ENCODE measurements at places on chromosomes 1 and 21.

DNA sequence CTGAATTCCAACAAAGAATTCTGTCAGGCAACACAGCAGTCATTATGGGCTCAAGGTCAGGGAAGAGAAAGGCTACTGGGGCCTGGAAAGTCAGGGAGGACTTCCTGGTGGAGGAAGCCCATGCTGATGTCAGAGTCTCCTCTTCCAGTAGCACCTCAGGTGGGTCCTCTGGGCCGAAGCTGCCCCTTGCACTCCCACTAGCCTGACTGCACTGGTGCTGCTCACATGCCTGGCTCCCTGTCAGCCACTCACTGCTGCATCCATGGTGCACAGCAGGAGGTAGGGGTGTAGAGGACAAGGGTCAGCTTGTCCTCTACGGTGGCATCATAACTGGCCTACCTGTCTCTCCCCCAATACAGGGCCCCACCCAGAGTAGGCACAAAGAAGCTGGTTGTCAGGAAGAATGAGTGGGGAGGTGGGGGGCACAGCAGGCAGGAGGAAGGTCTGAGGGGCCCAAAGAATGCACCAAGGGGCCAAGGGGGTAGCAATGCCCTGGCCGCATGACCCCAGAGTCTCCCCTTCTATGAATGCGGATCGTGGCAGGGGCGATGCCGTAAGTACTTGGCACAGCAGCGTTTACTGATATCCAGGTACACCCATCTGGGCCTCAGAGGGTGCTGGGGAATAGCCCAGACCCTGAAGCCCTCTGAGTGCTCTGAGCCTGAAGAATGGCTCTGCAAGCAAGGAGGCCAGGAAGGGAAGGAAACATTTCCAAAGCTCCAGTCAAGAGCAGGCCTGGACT, 80.3 kb downstream of the GLIS1 start:
- no peak overlapping the region for H3K4me3 ChIP-seq
- no peak for DNase-seq
- H3K36me3 ChIP-seq = no peaks in the 10 kb centered on the region
- peaks cover 15% of the 10 kb centered on the region for H3K27me3 ChIP-seq
- no peak overlapping the region for H3K27ac ChIP-seq

GRCh38 chr1:217770918-217771317, 139.8 kb downstream of the SPATA17 start:
- DNase-seq = no peak
- H3K27ac ChIP-seq = no peak overlapping the region
- H3K4me3 ChIP-seq = no peak overlapping the region
- H3K27me3 ChIP-seq = no peaks in the 10 kb centered on the region
- no peaks in the 10 kb centered on the region for H3K4me1 ChIP-seq

DNA sequence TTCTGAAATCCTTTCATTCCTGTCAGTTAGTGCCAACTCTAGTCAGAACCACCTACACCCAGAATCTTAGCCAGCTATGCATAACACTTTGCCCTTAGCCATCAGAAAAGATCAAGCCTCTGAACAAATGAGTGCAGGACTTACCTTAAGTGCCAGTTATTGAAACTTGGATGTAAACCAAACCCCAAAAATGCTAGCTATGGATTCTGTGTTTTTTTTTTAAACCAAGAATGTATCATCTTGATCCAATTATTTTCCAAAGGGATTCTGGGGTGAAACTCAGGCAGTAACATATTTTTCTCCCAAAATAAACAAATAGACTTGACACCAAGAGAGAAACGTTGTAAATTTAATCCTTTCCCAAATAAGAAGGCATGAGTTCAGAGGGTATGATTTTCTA, 538.6 kb upstream of the ADAMTS5 start:
- H3K4me3 ChIP-seq = no peak overlapping the region
- no peak overlapping the region for H3K27ac ChIP-seq
- DNase-seq = no peak
- H3K27me3 ChIP-seq = no peaks in the 10 kb centered on the region

DNA sequence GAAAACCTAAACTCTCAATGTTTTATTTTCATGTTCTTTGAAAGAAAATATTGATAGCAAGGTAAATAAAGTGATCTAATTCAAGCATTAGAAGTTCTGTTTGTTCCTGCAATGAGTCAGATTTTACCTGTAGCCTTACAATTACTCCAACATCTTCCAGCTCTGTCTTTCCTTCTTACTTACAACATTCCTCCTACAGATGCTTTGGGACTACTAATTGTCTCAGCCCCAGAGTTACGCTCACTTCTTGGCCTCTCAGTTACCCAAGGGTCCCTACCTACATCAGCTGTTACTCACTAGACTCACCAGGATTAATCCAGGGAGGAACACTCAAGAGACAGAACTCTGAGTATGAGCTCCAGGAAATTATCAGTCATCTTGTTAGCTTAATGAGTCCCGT, 26.4 kb downstream of the OR14A16 start:
- no peak overlapping the region for H3K27ac ChIP-seq
- no peak overlapping the region for H3K4me3 ChIP-seq
- H3K36me3 ChIP-seq = no peaks in the 10 kb centered on the region
- no peaks in the 10 kb centered on the region for H3K4me1 ChIP-seq
- no peak for DNase-seq

DNA sequence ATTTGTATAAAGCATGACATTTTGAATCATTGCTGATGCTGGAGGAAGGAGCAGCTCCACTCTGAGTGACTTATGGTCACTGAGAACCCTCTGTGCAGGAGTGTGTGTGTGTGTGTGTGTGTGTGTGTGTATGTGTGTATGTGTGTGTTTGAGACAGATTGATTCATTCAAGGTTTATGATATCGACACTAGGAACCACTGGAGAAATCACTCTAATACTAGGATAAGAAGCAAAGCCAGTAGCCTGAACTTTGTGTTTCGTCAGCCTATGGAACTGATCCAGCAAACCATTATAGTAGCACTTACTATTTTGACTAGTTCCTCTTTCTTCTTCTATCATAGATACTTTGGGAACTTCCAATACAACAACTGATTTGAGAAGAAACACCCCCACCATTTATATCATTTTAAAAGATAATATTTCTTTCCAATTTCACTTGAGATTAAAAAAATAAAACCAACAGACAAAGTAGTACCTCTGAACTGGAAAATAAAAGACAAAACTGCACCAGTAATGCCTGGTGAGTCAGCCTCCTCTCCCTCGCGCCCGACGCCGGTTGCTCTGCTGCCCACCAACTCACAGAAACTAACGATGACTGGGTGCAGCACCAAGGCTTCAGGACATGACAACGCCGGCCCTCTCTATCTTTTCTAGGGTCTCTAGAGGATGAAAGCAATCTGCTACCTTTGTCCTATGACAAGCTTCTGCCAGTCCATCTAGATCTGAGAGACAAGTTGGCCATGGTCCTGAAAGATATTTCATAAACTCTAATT, 20.9 kb downstream of the SLAMF1 start:
- no peak overlapping the region for H3K4me3 ChIP-seq
- H3K36me3 ChIP-seq = no peaks in the 10 kb centered on the region
- H3K27ac ChIP-seq = no peak overlapping the region
- no peaks in the 10 kb centered on the region for H3K27me3 ChIP-seq
- peaks cover 8% of the 10 kb centered on the region for H3K4me1 ChIP-seq
- DNase-seq = peak; percentile 43

Data from muscle of leg (tissue), 16 donors.